ENCODE measurements at places on chromosomes 13 and 19.
A peak's percentile ranks its signal among the peaks of the same experiment; 100 is the strongest.

- DNase-seq = no peak
These were observed 16.9 kb upstream of the CD22 start for GRCh38 chr19:35311901-35312665.

- DNase-seq = no peak
These were observed 752 bp downstream of the RPL18A start for GRCh38 chr19:17860331-17860992.

DNA sequence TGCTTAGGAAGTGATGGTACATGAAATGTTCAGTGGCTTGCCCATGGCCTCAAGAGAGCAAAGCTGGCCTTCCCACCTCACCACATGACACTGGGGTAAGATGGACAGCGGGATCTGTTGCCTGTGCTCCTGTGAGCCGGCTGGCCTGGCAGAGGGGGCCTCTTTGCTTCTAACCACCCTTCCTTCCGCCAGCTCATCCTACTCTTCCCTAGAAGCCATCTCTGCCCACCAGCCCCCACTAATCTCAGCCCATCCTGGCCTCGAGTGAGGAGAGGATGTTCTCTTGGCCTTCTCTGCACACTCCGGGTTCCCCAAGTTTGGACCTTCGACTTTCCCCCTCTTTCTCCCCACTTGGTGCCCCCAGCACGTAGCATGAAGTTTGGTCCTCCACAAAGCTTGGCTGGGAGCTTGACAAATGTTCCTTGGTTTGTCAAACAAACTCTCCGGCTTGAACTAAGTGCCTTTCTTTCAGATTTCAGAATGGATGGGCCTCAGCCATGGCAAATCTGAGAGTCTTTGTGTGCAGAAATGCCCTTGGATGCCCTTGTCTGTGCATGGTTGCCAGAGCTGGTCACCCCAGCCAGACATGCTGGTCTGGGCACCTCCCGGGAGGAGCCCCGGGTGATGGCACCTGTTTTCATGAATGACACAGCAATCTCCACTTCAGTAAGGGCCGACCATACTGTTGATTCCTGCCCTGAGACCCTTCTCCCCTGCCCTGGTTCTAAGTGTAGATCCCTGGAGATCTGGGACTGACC is 145.5 kb downstream of the URI1 start:
- DNase-seq = no peak

GRCh38 chr19:11234486-11235075 is 4.8 kb upstream of the ANGPTL8 start:
- DNase-seq = peak; percentile 23

GRCh38 chr19:35241417-35241816 is 7.4 kb upstream of the LSR start:
- DNase-seq = no peak

DNA sequence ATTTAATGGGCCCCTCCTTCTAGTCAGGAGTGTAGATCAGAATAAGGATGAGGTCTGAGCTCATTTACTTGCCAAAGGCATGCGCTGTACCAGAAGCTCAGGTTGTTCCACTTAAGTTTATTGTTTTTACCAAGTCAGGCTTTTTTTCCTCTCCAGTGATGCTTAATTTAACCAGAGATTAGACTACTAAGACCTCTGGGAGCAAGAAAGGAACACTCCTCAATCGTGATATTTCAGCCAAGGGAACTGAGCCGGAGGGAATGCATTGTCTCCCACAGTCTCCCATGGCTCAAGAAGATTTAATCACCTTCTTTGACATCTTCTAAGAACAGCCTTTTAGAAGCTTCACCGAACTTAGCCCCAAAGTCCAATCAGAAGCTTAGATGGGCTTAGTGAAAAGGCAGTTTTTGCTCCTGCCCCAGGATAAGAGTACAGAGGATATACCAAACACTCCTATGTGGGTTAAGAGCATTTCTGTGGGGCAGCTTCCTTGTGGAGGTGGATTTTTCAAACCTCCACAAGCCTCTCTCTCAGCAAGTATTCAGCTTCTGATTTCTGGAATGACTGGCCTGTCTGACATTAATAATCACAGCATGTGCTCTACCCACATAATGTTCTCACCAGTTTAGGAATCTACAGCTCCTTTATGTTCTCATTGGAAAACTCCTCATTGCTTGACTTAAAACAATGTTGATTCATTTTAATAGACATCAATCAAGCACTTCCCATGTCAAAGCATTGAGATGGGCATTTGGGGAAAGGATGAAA is 322.7 kb downstream of the SUCLA2 start:
- DNase-seq = no peak

DNA sequence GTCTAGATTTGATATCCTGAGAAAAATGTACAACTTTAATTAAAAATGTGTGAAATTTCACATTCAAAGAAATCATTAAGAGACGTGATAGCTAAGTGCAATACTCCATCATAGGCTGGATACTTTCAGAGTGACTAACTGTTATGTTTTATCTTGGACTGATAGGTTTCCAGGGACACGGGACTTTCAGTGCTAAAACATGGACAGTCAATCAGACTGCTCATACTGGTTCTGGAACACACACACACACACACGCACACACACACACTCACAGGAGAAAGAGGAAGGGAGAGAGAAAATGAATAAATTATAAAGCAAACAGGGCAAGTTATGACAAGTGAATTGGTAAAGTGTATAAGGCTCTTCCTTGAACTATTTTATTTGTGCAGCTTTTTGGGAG is 955.9 kb downstream of the SLITRK5 start:
- no peak for DNase-seq

GRCh38 chr13:27403727-27404385 is 20.6 kb upstream of the GTF3A start:
- DNase-seq = no peak

DNA sequence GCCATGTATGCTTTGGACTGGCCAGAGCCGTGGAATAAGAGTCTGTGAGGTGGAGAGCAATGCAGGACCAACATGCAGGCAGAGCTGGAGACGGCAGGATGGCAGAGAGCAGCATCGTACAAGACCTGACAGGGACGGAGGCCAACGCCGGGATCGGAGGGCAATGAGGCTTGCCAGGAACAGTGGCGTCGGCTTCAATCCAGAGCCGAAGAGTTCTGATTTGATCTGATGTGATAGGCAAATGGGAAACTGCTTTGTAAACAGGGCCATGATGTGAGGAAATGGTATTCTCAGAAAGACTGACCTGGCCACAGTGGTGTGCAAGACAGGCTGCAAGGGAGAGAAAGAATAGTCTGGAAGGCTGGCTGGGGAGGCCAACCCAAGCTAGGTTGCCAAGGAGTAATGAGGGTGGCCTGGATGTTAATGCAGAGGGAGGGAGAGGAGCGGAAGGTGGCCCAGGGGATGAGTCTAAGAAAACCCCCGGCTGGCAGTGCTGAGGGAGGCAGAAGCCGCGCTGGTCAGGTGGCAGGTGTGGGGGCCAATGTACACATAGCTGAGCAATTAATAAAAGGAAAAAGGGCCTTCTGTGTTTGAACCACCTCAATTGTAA is 26.7 kb downstream of the RCBTB2 start:
- DNase-seq = no peak

DNA sequence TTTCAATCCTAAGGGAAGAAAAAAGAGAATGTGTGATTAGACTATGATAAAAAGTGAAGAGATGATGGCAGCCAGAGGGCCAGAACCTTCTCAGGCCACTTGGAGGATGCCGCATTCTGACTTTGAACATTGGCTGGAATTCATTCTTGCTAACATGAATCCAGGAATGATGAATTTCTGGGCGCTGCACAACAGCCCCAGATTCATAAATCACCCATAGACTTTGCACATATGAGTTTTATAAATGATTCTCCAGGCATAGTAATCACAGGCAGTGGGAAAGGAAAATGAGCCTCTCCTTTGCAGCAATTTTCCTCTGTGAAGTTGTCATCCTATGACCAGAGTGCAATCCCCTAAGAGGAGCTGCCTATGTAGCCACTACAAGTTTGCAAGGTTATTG is 555.4 kb downstream of the KCTD12 start:
- DNase-seq = no peak

GRCh38 chr13:48236528-48237353 is 3.7 kb downstream of the ITM2B start:
- no peak for DNase-seq

GRCh38 chr13:108439556-108439955 is 170.0 kb downstream of the TNFSF13B start:
- no peak for DNase-seq

DNA sequence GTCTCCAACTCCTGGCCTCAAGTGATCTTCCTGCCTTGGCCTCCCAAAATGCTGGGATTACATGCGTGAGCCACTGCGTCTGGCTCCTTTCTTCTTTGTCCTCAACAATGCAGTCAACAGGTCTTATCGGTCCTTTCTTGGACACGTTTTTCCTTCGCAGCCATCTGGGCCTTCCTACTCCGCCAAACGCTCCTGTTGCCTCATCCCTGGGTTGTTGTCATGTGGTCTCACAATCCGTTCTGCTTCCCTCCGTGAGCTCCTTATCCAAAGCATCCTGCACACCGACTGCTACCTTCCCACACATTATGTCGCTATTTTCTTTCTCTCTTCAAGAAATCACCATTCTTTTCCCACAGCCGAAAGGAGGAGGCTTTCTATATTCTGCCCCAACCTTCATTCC is 306.8 kb downstream of the DCLK1 start:
- DNase-seq = no peak

- no peak for DNase-seq
These were observed 9.0 kb upstream of the SHC2 start for GRCh38 chr19:469833-470232.

DNA sequence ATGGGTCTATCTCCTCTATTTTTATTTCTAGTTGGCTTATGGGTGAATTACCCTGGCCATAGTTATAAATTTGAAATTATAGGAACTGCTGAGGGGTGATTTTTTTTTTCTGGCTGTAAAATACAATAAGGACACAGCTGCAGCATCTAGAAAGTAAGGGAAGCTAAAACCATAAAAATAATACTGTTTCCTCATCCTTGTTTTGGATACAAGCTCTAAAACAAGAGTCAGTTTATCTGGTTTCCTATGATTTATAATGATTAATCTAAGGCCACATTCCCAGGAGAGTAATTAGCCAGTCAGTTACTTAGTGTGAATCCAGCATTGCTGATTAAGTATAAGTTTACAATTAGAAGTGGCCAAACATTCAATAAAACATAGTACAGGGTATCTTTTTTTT is 219.1 kb upstream of the NBEA start:
- DNase-seq = no peak

DNA sequence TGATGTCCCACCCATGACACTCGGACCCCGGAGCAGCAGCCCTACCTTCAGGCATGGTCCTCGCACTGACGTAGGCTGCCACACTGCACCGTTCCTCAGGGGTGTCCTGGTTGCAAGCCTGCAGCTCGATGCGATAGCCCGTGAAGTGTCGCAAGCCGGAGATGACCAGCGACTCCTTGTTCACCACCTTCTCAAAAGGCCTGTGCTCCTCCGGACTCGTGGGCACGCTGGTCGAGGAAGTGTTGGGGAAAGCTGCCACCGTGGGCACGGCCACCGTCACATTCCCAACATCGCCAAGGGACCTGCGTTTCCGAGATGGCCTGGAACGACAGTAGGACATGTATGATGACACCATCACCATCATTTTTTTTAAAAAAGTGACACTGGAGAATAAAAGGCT is 73.3 kb downstream of the ZNF557 start:
- no peak for DNase-seq

- no peak for DNase-seq
These were observed 22.3 kb upstream of the FOXO1 start for GRCh38 chr13:40688781-40689180.

GRCh38 chr13:40121722-40122121 is 466.3 kb downstream of the COG6 start:
- DNase-seq = no peak

- DNase-seq = no peak
These were observed 19.0 kb upstream of the ADGRE1 start for GRCh38 chr19:6868351-6868750.

DNA sequence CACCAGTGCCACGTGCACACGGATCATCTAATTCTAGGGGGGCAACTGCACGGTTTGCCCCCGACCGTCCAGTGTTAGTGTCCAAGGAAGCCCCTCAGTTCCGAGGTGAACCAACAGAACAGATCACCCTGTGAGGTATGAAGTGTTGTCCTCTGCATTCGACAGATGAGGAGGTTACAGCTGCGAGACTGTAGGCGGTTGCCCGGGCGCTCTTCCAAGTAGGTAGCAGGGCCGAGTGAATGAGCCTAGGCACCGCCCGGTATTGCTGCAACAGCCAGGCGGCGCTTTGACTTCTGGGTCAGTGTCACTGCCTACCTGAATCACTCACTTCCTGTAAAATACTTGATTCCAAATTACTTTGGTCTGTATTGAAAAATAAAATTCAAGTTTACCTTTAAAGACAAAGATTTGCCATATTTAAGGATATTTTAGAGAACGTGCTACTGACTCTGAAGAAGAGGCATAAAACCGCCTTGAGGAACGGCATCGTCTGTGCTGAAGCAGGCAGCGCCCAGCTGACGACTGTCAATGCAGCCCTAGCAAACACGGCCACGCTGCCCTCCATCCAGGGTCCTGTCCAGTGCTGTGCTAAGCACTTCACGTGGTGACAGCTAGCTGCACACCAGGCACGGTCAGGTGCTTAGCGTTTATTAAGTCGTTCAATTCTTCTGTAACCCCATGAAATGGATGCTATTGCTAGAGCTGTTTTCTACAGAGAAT is 19.3 kb upstream of the RASA3 start:
- DNase-seq = peak; percentile 42

- no peak for DNase-seq
These were observed 108.9 kb downstream of the DOCK9 start for GRCh38 chr13:98868932-98869331.

GRCh38 chr13:46295491-46296114 is 83.9 kb downstream of the LRRC63 start:
- DNase-seq = no peak

GRCh38 chr13:49869519-49869918 is 66.6 kb downstream of the SPRYD7 start:
- DNase-seq = peak; percentile 36

- DNase-seq = no peak
These were observed 415.3 kb downstream of the IRS2 start for GRCh38 chr13:109371066-109371465.

DNA sequence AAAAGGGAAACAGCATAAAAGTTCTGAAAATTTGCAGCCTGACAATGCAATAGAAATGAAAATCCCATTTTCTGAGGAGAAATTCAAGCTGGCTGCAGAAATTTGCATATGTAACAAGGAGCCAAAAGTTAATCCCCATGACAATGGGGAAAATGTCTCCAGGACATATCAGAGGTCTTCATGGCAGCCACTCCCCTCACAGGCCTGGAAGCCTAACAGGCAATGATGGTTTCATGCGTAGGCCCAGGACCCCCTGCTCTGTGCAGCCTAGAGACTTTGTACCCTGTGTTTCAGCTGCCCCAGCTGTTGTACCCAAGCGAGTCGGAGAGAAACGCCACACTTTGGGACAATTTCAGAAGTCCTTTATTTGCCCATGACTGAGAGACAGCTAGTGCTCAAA is 701.3 kb upstream of the KLHL1 start:
- no peak for DNase-seq

GRCh38 chr13:102972191-102972590 is 94.0 kb downstream of the SLC10A2 start:
- no peak for DNase-seq

- DNase-seq = no peak
These were observed 12.3 kb upstream of the MISP start for GRCh38 chr19:738509-739128.
